ENCODE measurements at places on chromosomes 11 and 22. TPM values are rescaled to one million over a fixed set of nuclear protein-coding genes. Genes with fewer than 3 reads are reported as not detected.

GRCh38 chr11:20934516-20934915 lies 265.1 kb downstream of the NELL1 start:
- no peak for DNase-seq

- no peak for DNase-seq
These were observed 106.5 kb downstream of the TMEM135 start for GRCh38 chr11:87144252-87144651.

DNA sequence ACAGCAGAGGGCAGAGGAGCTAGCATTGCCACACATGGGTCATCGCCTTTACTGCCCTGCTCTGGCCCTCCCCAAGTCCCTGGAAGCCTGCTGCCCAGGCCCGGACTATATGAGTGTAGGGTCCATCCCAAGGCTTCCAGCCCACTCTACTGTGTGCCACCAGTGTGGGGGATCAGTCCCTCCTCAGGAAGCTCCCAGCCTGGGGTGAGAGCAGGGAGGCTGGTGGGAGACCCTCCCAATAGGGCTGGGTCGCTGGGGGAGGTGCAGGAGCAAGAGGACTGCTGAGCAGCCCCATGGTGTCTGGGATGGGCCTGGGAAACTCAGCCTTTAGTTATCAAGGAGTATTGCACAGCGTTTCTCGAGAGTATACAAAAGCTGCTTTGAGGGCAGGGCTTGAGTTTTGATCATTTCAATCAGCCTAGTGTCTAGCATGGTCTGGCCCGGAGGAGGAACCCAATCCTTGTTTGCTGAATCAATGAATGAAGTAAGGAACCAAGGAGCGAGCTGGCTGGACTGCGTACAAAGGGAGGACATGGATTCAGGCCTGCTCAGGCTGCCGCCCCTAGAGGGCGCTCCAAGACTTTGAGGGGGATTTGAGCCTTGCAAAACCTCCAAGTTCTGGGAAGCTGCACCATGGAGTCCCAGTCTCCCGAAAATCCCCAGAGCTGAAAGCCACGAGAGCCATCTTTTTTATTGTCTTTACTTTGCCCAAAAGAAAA lies 89.0 kb upstream of the PARVA start:
- peak; percentile 65 for DNase-seq

Gene SLC22A25
- total RNA-seq, result not detected

DNA sequence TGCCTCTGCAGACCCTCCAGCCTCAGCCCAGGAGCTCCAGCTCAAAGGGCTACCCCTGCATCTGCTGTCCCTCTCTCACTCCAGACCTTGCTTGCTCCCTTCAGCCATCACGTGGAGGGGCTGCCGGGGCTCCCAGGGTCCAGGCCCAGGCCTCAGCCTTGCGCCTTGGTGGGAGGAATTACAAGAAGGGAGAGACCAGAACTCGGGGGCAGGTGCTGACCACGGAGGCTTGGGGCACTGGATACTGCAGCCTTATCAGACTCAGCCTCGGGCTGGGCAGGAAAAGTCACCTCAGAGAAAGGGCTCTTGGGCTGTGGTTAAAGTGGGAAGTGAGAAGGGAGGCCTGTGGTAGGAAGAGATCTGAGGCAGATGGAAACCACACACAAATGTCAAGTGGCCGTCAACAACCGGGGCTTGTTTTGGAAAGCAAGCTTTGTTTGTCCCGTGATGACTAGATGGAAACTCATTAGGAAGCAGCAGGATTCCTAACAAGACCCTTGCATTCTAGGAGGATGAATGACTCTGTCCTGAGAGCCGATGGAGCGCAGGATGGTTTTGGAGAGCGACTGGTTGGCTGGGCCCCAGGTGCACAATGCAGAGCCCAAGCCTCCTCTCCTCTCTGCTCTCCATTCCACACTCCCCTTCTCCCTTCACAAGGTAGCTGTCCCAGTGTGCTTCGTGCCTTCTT lies 1321.7 kb downstream of the TBC1D22A start:
- no peak for DNase-seq

Gene GTSE1
- total RNA-seq, result 39.9 TPM

Gene SDHD
- 91.6 TPM for total RNA-seq

Gene TYR
- total RNA-seq, result not detected

DNA sequence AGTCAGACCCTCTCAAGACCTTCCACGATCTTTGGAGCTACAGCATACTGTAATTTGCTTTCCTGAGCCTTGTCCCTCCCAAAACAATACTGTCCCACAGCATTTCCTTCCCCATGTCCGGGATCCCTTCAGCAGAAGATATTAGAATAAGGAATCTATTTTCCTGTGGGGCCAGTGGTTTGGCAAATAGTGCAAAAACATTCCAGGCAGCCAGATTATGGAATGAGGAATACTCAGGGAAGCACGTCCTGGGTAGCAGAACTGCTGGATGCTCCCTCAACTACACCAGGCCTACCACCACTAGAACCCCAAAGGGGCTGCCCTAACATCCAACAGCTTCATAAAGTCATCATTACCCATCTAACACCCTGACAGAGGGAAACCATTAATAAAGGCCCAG lies 61.5 kb downstream of the AAMDC start:
- DNase-seq, result no peak

DNA sequence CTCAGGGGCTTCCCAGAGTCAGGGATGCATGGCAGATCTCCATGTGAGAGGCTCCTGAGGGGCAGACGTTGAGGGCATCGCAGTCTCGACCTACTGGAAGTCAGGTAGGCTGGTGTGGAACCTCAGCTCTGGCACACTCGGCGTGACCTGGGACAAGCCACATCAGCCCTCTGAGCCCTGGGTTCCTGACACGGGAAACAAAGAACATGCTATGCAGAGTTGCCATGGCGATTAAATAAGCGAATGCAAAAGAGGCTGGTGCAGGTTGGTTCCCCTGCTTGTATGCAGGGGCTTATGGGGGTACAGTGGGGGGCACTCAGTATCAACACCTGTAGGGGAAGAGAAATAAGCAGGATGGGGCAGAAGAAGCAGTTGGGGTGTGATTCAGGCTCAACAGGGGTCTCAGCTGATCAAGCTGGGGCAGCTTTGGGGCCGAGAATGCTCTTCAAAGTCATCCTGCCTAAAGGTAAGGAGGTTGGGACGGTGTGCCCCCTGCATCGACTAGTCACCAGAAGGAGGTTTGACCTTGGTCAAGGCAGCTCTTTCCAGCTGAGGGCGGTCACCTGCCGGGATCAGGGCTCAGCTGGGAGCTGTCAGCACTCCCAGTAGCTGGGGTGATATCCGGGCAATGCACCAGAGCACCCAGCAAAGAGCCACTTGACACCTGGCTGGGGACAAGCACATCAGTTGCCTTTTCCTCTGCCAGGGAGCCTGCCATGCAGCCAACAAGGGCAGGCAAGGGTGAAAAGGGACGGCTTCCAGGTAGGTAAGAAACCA lies 442.7 kb downstream of the MIAT start:
- DNase-seq, result no peak

DNA sequence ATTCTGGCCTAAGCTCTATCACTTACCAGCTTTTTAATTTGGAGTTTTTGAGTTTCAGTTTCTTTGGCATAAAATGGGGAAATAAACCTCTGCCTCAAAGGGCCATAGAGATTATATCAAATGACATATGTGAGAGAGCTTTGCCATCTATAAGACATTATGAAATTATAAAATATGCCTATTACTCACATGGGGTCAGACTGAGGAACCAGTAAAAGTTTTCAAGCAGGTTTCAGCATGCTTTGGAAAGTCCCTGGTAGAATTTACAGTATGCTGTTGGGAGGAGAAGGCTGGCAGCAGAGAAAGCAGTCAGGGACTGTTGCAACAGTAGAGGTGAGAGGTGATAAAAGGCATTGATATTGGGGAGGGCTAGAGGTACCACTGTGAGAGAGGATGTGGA lies 13.6 kb upstream of the MTNR1B start:
- DNase-seq, result no peak

Gene ARHGAP8
- 0.88 TPM for total RNA-seq

GRCh38 chr11:60921777-60922335 lies 2.4 kb upstream of the TMEM132A start:
- DNase-seq, result no peak

GRCh38 chr11:46978005-46978491 lies 41.5 kb downstream of the CSTPP1 start:
- DNase-seq, result no peak

- DNase-seq, result no peak
These were observed 11.0 kb upstream of the CWF19L2 start for GRCh38 chr11:107468596-107468995.

- DNase-seq, result peak; percentile 69
These were observed 96.3 kb upstream of the RAB1B start for GRCh38 chr11:66172146-66172545.

Gene SSTR3
- total RNA-seq, result 8.5 TPM

DNA sequence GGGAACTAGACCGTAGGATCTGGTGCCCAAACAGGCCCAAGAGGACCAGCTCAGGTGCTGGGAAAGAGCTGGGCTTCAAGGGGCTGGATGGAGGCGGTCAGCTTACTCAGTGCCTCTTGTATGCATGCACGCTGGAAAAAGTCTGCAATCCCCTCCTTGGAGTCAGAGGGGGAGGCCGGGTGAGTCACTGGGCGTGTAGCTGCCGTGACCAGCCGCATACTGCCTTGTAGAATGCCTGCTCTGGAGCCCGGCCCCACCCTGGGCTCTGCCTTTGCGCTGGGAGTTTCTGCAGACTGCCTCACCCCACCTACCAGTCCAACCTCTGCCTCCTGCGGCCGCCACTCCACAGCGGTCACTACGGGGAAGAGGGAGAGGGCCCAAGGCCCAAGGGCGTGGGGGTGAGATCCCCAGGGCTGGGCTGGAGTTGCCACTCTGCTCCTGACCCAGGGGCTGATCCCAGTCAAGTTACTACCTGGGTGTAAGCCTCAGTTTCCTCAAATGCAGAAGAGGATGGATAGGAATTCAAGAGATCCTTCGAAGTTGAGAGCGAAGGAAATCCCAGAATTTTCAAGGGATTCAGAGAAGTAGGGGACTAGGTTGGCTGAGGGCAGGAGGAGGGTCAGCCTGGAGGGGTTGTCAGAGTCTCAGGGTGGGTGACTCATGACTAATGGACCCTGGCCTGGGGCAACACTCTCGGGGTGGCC lies 4.2 kb downstream of the MRGPRF start:
- no peak for DNase-seq

DNA sequence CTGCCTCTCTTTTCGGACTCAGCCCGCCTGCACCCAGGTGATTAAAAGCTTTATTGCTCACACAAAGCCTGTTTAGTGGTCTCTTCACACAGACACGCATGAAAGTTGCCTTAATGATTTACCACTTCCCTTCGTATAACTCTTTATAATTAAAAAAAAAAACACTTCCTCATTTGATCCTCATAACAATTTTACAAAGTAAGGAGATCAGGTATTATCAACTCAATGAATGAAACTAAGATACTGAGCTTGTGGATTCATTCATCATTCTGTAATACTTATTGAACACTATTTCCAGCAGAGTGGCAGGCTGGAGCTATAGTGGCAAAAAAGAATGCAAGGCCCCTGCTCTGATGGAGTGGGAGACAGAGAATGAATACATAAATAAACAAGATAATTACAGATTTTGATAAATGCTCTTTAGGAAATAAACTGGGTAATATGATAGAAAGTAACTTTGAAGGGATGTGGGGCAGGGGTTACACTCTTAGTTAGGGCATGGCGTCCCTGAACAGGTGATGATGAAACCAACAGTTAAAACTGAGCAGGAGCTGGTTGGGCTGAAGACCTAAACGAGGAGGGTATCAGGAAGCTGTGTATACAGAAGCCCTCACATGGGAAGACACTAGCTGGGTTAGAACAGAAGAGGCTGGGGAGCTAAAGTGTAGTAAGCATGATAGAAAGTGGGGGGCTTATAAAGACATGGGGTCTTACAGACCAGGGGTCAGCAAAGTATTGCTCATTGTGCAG lies 5.4 kb upstream of the CRTAM start:
- DNase-seq, result no peak

DNA sequence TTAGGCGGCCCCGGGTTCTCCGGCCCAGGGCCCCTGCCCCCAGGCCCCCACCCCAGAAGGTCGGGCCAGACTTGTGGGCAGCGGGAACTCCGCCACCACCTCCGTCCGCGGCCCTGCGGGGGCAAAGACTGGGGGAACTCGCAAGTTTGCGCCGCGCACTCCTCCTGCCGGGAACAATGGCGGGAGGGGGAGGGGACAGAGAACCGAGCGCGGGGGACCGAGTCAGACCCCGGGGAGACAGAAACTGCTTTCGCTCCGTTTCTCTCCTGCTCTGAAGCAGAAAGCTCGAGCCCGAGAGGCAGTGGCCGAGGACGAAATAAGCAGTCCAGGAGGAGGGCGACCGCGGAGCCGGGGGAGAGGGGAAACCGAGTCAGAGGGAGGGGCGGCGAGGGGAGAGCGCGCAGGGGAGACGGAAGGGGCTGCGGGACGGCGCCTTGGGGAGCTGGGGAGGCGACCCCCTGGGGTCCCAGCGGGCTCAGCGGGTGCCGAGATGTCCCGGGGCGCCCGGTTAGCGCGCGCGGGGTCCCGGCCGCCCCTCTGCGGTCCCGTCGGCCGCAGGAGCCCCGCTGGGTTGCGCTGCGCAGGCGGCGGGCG lies 555 bp downstream of the TP53I11 start:
- peak; percentile 43 for DNase-seq

Gene OR4D5
- total RNA-seq, result not detected

Gene APOBEC3G
- 108 TPM for total RNA-seq

- DNase-seq, result no peak
These were observed 121.2 kb downstream of the SIK3 start for GRCh38 chr11:116976941-116977570.

DNA sequence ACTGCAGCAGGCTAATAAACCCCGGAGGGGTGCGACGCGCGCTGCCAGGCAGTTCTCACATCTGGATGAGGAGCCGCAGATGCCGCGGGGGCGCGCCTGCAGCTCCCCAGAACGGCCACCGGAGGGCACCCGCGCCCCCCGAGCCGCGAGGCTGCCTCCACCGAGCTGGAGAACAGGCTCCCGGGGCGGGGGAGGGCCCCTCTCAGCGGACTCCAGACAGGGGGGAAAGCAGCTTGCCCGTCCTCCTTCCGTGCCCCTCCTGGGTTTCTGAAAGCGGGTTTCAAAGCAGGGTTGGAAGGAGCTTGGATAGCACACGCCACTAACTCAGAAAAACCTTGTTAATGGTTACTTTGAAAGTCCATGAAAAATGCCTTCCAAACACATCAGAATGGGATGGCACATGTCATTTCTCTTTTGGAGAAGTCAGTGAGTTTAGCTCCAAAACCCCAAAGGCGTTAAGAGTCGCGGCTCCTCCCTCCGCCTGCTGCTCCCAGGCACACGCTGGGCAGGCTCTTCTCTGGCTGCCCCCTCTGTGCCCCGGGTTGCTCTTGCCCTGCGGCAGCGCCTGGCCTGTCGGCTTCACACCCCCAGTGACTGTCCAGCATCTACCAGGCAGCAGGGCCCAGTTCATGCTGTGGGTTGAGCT lies 317.8 kb downstream of the NTM start:
- peak; percentile 45 for DNase-seq

Gene OR8A1
- not detected for total RNA-seq

DNA sequence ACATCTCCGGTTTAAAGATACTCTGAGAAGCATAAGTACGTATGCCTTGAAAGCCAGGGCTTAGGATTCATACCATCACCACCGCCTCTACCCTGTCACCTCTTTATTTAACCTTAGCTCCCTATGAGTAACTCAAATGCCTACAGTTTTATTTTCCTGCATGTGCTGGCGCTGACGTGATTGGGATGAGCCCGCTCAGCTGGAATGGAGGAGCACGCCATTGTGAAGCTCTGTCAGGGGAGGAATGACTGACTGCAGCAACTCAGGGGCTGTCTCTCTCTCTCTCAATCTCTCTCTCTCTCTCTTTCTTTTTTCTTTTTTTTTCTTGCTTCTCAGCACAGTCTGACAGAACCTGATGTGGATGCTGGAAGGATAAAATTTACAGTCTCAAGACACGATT lies 12.4 kb downstream of the CAVIN3 start:
- no peak for DNase-seq

Data from activated CD4-positive, alpha-beta memory T cell treated with anti-CD3 and anti-CD28 coated beads for 36 hours (primary cell).